ENCODE measurements at places on chromosomes 13 and 19.

- DNase-seq: no peak
Observed at GRCh38 chr13:61286148-61286745, 129.4 kb downstream of the PCDH20 start.

- DNase-seq: no peak
Observed at GRCh38 chr19:30806311-30806710, 434.1 kb downstream of the ZNF536 start.

DNA sequence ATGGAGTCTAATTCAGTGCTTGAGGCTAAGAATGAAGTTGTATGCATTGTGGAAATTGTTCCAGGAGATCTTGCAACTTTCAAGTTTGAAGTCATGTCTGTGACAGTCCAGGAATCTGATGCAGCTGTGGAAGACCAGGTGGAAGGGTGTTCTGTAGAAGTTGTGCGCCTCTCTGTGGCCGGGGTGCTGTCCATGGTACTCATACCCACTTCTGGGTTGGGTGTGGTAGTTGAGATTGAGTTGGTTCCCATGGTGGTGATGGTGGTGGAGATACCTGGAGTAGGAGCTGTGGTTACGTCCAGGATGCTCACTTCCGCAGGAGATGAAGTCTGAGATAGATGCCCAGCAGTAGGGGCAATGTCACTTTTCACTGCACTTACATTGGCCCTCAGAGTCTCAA lies 44.3 kb downstream of the MUC16 start:
- no peak for DNase-seq

DNA sequence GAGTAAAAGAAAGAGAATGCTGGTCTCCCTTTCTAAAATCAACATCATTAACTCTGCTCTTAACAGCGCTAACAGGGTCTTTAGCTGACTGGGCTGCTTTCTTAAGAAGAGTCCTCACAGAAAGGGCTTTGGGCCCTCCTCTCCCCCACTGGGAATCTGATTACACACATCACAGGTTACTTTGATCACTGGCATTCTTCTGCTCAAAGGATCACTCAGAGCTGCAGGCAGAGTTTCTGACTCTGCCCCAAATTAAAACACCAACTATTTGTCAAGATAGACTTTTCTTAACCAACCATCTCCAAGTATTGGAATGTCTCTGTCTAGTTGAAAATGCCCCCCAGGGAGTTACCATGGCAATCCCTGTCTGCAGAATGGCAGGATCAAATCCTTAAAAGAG lies 31.1 kb upstream of the SIAH3 start:
- DNase-seq: no peak

DNA sequence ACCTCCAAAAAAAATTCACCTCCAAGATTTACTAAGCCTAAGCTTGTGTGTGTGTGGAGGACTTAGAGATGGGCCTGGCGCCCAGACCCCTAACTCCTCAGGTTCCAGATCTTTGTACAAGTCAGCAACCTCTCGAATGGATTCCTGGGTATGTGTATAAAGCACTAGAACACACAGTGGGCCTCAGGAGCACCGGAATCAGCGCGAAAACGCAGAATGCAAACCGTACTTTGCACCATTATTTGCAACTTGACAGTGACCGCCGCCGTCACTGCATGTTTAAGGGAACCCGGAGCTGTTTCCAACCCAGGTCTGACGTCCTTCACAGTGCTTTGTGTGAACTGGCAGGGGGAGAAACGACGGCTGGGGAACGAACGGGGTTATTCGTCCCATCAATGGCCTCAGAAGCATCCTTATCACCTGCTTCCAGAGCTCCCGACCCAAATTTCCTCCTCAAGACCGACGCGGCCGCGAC lies 688 bp downstream of the ZNF606 start:
- no peak for DNase-seq

DNA sequence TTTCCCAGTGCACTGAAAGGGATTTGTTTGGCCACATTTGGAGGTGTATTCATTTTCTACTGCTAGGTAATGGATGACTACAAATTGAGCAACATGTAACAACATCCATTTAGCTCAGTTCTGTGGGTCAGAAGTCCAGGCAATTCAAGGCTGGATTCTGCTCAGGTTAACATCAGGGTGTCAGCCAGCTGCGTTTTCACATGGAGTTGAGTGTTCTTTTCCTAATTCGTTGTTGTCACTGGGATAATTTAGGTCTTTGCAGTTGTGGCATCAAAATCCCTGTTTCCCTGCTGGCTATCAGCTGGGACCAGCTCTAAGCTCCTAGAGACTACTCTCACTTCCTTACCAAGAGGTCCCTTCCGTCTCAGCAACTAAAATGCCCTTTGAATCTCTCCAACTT lies 25.4 kb downstream of the MIR17HG start:
- no peak for DNase-seq

- DNase-seq: no peak
Observed at GRCh38 chr13:69580255-69580654, 527.4 kb upstream of the ATXN8OS start.

DNA sequence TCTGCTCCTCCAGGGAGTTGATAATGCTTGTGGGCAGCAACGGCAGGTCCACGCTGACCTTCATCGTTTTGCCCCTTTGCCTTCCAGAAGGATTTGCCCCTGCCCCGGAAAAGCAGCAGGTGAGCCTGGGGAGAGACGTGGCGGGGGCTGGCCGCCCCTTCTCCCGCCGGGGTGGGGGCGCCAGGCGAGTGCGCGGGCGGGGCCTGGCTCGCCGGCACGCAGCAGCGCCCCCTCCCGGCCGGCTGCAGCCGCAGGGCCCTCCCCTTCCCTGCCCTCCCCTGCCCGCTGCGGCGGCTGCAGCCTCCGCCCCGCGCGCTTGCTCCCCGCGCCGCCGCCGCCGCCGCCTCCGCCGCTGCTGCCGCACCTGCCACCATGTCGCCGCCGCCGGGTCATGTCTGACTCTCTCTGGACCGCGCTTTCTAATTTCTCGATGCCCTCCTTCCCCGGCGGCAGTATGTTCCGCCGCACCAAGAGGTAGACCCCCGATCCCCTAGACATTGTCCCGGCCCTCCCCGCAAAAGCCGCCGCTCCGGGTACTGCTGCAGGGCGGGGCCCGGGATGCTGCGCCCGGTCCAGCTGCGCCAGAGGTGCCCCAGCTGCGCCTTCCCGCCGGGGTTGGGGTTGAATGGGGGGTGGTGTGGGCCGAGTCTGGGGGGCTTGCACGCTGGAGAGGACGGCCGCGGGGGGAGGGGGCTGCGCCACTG lies at the start of gene MAST1:
Gene MAST1, plus strand, starts transcription at position 334 of the 704 bp plus-strand sequence. Its CDS starts 58 bp downstream, at position 392.
- DNase-seq: no peak

DNA sequence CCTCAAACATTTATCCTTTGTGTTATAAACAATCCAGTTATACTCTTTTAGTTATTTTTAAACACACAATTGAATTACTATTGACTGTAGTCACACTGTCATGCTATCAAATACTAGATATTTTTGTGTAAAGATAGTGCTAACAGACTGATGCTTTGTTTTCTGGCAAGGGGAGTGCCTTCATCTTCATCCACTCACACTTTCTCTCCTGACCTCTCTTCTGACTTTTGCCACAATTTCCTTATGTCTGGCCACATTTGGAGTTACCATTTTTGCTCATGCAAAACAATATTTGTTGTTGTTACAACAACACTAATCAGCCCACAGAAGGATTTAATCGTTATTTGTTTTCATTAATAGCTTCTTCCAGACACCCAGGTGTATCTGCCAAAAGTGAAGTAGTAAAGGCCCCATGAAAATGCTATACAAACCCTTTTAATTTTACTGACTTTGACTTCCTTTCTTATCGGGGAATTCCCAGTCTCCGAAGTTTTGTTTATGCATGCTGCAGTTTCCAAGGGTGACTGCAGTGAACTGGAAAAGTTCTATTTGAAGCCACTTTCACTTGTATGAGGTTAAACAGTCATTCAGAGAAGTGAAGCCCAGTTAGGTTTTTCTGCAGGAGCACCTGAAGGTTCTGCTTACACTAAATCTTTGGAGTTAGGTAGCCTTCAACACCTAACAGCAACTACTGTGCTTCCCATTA lies 66.1 kb upstream of the FRY start:
- DNase-seq: no peak

GRCh38 chr19:38661996-38662395 lies 14.5 kb downstream of the ACTN4 start:
- DNase-seq: no peak

DNA sequence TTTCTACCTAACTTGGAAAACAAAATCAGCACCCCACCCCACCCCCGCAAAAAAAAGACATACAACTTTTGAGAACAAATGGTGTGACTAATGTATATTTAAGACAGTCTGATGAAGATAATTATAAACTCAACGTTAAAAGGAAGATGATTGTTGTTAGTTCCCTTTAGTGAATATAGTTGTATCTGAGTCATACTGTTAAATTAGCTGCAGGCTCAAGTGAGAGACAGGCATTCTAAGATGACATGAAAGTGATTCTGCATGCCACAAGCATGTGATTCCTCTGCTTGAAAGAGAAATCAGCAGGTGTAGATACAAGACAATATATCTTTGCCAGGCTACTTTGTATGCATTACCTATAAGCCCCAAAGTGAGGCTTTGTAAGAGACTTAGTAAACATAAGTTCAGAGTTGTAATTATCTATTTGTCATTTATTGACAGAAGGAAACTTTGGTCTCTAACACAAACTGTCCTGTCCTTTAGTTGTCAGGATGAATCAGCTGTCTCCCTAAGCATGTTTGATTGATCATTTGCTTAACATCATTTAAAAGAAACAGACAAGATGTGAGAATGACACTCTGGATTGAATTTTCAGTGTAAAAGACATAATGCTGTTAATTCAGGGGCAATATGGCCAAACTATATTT lies 319.4 kb upstream of the HTR2A start:
- no peak for DNase-seq

DNA sequence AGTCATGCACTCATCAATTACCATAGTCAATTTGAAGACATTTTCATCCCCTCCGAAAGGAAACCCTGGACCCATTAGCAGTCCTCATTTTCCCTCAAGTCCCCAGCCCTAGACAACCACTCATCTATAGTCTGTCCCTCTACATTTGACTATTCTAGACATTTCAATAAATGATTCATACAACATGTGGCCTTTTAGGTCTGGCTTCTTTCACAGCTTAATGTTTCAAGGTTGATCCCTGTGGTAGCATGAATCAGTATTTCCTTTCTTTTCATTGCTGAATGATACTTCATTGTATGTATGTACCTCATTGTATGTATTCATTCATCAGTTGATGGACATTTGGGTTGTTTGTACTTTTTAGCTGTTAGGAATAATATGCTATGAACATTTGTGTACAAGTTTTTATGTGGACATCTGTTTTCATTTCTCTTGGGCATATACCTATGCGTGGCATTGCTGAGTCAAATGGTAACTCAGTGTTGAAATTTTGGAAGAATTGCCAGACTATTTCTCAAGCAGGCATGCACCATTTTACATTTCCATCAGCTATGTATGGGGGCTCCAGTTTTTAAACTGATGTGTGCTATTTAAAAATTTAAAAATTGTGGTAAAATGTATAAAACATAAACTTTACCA lies 18.4 kb downstream of the SPATA13 start:
- DNase-seq: no peak

DNA sequence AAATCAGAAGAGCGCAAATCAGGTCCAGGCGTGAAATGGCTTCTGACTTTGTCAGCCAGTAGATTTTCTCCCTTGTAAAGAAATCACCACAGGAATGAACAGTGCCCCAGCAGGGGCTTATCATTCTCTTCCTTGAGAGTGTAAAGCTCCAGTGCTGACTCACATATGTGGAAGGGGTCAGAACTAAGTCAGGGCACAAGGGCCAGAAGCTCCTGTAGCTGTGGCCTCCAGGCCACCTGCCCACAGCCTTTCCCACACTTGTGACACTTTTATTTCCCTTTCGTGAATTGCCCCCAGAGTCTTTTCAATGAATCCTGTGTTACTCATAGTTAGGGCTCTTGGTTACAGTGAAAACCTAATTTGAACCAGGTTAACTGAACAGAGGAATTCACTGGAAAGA lies 99.6 kb downstream of the SUCLA2 start:
- DNase-seq: no peak

DNA sequence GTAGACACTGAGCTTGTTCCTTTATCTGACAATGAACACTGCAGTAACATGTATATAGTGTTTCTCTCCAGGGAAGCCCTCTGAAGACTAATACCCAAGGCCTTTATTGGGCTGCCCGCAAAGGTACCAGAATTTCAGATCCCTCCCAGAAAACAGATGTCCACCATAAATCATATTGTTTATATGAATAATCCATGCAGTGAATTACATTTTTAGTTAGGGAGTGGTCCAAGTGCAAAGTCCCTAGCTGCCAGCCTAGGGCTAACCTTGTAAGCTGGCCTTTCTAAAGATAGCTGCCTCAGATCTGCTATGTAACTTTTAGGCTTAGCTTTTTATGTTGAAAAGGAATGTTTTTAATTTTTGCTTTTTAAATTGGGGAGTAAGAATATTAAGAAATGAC lies 44.7 kb downstream of the TDRD3 start:
- DNase-seq: no peak

All from esophagus squamous epithelium (tissue), 5 donors.